Mucosa of descending colon (tissue), 3 donors: ENCODE measurements at places on chromosomes 1 and 21.

DNA sequence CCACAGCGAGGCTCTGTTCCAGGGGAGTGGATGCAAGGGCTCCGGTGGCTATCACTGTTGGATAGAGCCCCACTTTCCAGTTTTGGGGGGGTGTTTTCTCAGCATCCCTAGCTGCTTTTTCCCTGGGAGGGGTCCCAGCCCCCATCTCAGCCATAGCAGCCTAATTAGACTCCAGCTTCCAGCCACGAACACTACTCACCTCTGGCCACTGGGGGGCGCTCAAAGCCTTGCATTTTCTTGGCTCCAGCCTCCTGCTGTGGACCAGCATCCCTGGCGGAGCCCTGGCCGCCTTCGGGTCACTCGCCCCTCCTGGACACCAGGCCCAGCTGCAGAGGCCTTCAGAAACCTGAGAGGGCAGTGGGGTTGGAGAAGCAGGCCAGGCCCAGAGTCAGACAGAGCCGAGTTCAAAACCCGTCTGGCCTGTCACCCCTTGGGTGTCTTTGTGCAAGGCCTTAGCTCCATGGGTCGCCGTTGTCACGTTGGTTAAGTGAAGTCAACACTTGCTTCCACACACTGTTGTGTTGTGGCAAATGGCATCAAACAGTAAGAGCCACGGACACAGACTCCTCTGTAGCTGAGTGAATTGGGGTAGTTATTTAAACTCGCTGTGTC is 93.5 kb upstream of the ACTL8 start:
- no peak for DNase-seq

GRCh38 chr1:68976916-68977610 is 480.2 kb upstream of the DEPDC1 start:
- DNase-seq, result no peak

GRCh38 chr1:180540697-180541594 is 17.8 kb upstream of the OVAAL start:
- DNase-seq, result no peak

DNA sequence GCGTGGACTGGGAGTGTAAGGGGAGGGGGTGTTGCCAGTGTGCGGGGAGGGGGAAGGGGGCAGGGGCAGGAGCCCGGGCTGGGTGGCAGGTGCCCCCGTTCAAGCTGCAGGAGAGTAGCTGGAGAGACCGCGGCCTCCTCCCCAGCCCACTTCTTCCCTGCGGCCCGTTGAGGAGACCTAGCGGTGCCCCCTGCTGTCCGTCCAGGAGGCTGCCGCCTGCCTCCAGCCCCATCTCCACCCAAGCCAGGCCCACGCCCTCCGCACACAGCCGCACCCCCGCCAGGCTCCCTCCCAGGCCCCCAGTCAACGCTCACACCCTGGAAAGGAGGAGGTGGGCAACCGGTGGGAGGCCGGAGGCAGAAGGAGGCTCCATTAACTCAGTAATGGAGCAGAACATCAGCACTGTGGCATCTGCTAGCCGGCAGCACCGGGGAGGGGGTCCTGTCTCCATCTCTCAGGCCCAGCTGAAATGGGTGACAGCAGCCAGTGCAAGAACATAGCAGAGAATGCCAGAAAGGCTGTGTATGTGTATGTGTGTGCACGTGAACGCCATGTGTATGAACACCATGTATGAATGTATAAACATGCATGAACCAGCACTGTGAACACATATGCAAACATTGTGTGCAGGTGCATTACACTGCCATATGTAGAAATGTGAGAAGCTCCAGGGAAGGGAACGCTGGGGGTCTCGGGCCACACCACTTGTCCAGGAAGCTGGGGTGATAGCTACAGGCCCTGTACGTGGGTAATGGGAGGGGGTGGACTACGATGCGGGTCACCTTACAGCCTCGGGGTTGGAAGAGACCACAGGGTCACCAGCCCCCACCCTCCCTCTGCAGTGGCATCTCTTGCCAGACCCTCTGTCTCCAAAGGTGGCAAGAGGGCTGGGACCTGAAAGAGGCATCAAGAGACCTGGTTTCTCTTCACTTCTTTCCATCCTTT is 84.6 kb downstream of the SYT2 start:
- peak; percentile 83 for DNase-seq

DNA sequence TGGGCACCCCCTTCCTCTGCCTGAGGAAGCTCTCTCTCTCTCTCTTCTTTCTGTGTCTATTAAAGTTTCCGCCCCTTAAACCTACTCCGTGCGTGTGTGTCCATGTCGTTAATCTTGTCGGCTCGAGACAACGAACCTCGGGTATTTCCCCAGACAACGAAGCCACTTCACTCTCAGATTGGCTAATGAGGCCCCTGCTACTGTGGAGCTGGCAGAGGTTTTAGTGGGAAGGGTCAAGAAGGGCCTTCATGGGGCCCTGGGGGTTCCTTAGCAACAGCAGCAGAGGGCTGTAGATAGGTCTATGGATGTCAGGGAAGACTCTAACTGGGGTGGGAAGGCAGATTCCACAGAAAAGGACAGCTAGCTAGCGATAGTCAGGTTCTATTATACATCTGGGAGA is 239.8 kb upstream of the RAB4A start:
- DNase-seq, result no peak

GRCh38 chr1:116203920-116204319 is 92.7 kb downstream of the MAB21L3 start:
- no peak for DNase-seq

DNA sequence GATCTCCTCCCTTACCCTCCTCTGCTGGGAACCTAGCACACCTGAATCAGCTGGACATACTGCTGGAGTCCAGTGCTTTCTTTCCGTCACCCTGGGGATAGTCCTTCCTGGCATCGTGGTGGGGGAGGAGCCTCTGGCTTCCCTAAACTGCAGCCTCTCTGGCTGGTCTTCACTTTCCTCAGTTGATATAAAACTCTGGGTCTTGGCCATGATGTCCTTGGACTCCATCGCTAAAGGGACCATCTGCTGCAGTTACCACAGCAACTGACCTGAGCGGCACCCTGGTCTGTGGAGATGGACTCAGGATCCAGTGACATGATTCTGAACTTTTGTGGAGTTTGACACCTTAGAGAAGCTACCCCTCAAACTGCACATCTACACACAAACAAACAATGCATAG is 22.8 kb downstream of the PARS2 start:
- no peak for DNase-seq

GRCh38 chr1:118271883-118272282 is 86.9 kb upstream of the SPAG17 start:
- no peak for DNase-seq

DNA sequence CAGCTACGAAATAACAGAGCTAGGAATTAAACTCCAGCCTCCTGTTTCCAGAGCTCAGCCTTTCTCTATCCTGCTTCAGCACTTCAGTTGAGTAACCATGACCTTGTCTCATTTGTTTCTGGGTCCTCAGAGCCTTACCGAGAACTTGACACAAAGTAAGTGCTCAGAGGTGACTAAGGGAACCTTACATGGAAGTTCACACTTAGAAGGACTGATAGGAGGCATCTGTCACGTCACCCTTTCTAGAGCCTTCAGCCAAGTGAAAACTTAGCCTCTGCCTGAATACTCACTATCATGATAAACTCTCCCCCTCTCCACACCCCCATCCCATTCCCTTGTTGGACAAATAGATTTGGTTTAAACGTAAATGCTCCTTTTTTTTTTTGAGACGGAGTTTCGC is 9.8 kb upstream of the LUZP1 start:
- DNase-seq, result no peak

GRCh38 chr1:195530961-195531360 is 1077.3 kb downstream of the KCNT2 start:
- no peak for DNase-seq

DNA sequence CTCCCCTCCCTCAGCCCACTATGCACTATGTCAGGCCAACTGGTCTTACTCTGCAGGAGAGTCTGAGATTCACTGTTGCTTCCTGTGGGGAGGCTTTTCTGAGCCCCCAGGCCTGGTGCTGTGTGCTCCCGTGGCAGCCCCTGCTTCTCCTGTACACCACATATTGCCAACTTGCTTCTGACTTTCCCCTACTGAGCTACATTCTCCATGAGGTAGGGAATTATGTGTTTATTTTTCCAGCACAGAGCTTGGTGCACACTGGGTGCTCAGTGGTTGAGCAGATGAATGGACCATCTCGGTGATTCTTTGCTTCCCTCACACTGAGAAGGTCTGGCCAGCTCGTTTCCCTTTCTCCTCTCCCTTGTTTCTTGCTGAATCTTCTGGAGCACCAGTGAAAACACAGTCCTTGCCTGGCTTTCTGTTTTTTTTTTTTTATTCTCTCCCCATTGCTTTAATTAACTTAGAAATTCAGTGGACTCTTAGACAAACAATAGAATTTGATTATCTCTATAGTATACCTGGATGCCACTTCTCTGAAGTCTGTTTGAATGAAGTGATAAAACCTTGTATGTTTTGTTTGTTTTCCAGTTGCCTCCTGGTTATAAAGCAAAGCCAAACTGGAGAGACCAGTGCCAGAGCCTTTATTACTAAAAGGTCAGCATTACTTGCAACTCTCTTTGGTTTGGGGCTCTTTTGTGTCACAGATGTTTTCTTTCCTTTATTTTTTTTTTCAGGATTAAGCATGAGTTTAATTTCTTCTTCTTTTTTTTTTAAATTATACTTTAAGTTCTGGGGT is 50.3 kb upstream of the CNIH3 start:
- no peak for DNase-seq
